ENCODE measurements at places on chromosomes 5 and 9. TPM values are rescaled to one million over a fixed set of nuclear protein-coding genes. Genes with fewer than 3 reads are reported as not detected.

KIF20A gene
- 0.63 TPM for total RNA-seq

IRX1 gene
- 62.0 TPM for total RNA-seq

RUSC2 gene
- 27.3 TPM for total RNA-seq

DNA sequence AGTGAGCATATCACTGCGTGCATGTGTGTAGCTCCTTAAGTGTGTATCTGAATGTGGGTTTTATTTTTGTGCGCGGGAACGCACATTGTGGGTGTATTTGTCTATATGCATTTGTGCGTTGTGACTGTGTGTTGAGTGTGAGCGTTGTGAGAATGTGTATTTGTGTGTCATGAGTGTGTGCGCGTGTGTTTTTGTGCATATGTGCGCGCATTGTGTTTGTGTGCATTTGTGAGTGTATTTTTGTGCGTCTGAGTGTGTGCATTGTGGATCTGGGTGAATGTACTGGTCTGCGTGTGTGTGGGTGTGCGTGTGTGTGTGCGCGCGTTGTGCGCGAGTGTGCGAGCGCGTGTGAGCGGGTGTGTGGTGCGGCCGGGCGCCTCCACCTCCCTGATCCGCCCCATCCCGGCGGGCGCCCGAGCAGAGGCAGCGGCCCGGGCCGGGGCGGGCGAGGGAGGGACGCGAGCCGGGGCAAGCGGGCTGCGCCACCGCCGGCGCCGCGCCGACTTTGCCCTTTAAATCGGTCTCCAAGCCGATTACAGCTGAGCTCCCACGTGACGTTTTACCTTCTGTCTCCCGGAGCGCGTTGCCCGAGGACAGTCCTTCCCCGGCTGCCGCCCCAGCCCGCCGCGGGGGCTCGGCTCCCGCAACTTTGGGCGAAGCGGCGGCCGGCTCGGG lies at the start of gene RASGRF2:
Gene RASGRF2, plus strand, starts transcription at position 596 of the 675 bp plus-strand sequence. CDS start 376 bp downstream, outside the sequence.
- H3K4me1 ChIP-seq: peaks cover 2% of the 10 kb centered on the region
- H3K27ac ChIP-seq: peak within 1 kb of the TSS; percentile 30
- peak; percentile 39 for DNase-seq
- no peaks in the 10 kb centered on the region for H3K36me3 ChIP-seq

- no peaks in the 10 kb centered on the region for H3K36me3 ChIP-seq
- peak; percentile 55 for DNase-seq
- no peaks in the 10 kb centered on the region for H3K27me3 ChIP-seq
- H3K4me1 ChIP-seq: no peaks in the 10 kb centered on the region
- no peak overlapping the region for H3K27ac ChIP-seq
Observed at GRCh38 chr5:64947031-64947430, 178.3 kb downstream of the CWC27 start.
